Astrocyte of the spinal cord (primary cell): ENCODE measurements at places on chromosomes 11 and 22.

DNA sequence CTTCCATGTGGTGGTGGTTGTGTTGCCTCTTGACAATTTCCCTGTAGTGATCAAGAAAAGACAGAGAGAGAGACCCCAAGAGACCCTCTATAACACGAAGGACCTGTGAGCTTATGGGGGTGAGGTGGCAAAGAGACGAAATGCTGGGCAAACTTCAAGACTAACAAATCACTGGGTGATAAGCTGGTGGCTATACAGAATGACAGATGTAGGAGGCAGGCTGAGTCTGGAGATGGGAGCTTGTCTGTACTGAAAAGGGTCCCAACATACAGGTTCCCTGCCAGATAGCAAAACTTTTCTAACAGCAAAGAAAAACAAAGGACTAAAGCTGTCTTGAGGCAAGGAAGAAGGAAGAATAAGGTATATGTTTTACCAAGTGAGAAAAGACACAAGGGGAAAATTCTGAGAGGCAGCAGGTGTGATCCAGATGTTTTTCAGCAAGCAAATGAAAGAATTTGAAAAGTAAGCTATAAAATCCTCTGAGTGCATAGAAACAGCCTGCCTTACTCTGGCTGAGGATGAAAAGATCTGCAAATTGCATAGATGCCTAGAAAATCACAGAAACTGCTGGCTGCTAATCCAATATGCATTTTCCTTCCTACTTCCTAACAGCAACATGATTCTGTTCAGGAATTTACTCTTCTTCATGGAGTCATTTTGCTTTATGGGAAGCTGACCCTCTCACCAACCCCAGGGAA lies 21.9 kb upstream of the LYVE1 start:
- DNase-seq: no peak

GRCh38 chr22:43627485-43628213 lies 184.5 kb downstream of the EFCAB6 start:
- DNase-seq: no peak

DNA sequence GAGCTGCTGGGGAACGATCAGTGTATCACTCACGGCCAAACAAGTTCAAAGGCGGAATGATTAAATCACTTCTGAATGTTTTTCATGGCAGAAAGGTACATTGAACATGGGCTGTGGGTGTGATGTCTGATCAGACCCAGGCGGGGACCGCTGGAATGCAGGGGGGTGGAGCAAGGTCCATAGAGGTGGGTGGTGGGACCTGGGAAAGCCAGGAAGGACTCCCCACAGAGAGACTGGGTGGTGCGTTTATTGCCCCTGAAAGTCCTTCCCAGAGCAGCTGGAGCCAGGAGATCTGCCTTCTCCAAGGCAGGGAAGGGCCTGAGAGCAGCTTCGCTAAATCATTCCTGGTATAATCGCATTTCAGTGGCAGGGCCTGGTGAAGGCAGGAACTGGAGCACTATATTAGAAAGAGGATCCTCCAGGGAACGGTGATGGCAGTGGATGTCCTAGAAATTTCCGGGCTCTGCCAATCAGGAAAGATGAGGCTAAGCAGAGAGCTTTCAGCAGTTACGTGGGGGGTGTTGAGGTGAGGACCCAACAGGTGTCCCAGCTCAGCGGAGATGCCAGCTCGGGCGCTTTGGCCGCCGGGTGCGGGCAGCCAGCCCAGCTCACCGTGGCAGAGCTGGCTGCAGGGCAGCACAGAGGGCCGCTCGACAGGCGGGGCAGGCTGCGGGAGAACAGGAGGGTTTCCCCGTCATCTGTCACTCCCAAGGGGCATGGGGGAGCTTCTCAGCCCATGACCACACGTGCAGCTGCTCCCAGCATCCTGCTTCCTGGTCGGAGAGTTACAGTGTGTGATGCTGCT lies 271.7 kb downstream of the CTTN start:
- no peak for DNase-seq

GRCh38 chr22:38754751-38755154 lies 1.0 kb downstream of the SUN2 start:
- DNase-seq: no peak

- DNase-seq: no peak
Measured at GRCh38 chr22:36291831-36292740, 39.2 kb downstream of the APOL1 start.

- DNase-seq: no peak
Measured at GRCh38 chr22:43118024-43118849, 7.7 kb downstream of the BIK start.

DNA sequence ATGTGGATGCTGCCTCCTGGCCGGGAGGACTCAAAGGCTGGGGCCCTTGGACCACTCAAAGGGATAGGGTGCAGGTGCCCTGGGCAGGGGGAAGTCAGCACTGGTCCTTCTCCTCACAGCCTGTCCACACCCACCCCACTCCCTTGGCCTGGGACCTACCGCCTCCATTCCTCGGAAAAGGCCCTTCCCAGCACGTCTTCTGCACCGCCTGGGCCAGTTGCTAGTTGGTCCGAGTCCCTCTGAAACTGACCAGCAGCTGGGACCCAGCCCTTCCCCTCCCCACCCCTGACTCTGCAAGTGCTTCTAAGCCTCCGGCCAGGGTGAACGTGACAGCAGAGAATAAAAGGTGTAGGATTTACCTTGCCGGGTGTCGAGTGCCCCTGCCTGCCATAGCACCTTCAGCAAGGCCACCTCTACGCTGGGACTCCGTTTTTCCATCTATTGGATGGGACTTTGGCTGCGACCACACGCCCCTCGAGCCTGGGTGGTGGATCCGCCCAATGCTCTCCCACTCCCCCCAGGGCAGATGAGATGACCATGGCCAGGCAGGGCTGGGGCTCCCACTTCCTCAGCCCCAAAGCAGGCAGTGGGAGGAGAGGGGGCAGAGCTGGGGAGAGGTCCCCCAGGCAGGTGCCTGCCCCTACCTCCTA lies 37.3 kb downstream of the OSBPL5 start:
- DNase-seq: no peak

GRCh38 chr22:36325154-36326031 lies 62.4 kb downstream of the MYH9 start:
- peak; percentile 95 for DNase-seq
